SHP77 (cell line): ENCODE measurements at places on chromosomes 11 and 22.

- DNase-seq = no peak
Measured at GRCh38 chr11:109968299-109968698, 124.9 kb upstream of the ZC3H12C start.

DNA sequence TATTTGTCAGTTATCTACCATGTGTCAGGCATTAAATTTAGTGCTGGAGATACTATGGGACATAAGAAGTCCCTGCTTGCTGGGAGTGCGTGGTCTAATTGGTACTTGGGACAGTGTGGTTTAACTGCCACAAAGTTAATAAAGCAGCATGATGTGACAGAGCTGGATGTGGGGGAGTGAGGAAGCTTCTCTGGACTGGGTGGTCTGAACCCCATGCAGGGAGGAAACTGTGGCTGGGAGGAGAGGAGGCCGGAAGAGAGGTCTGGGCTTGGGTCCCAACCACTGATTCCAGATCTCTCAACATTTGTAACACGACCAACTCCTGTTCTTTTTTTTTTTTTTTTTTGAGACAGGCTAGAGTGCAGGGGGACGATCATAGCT, 37.1 kb downstream of the ST3GAL4 start:
- DNase-seq = no peak

DNA sequence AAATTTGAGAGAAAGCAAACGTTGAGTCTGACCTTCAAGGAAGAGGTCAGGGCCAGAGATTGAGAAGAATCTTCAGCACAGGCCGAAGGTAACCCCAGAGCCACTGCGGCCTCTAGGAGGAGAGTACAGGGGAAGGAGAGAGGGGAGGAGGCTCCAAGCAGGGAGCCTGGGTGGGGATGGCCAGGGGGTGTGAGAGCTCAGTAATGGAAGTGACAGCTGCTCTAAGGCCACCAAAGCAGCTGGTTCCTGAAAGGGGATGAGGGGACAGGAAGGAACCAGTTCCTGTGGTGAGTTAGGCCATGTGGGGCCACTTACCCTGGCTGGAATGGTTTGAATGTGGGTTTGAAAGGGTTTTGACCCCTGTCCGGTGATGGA, 46.1 kb downstream of the PISD start:
- peak; percentile 11 for DNase-seq

DNA sequence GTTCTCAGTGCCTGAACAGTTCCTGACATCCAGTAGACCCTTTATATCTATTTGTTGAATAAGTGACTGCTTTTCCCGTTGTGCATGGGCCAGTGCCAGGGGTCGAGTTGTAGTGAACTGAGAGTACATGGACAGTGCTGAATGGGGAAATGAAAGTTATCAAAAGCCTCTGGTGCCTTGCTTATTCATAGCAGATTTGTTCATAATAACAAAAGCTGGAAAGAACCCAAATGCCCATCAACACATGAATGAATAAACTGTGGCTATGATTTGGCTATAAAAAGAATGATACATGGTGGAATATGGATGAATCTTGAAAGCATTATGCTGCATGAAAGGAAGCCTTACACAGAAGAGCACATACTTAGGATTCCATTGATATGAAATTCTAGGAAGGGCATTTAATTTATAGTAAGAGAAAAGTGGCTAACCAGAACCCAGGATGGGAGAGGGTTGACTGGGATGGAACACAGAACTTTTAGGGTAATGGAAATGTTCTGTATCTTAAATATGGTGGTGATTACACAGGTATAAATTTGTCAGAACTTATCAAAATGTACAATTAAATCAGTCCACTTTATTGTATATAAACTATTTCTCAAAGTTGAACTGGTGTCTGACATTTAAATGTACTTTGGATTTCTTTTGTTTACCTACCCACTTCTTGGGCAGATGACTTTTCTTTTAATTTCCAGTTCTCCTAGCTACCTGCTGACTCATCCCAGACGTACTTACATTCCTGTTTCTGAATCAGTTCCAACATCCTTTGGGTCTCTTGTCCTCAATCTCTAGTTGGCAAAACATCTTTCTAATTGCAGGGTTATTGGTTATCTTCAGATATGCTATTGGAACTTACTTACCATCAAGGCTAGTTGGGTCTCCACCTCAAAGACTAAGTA, 42.8 kb downstream of the PACS1 start:
- DNase-seq = no peak

DNA sequence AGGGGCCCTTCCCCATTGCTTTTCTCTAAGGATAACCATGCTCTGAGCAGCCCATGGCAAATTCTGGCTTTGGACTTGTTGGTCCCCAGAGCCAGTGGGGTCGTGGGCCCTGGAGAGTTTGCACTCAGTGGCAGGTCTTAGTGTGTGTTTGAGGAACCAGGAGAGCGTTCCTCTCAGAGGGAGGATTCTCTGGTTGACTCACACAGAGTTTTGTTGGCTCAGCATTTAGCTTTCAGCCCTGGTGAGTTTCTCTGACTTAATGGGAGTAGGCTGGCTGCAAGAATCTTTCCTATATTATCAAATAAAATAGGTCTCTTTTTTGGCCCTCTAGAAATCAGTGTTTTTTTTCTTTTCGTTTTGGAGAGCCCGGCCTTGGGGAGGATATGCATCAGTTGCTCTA, 20.9 kb downstream of the ST14 start:
- DNase-seq = no peak

DNA sequence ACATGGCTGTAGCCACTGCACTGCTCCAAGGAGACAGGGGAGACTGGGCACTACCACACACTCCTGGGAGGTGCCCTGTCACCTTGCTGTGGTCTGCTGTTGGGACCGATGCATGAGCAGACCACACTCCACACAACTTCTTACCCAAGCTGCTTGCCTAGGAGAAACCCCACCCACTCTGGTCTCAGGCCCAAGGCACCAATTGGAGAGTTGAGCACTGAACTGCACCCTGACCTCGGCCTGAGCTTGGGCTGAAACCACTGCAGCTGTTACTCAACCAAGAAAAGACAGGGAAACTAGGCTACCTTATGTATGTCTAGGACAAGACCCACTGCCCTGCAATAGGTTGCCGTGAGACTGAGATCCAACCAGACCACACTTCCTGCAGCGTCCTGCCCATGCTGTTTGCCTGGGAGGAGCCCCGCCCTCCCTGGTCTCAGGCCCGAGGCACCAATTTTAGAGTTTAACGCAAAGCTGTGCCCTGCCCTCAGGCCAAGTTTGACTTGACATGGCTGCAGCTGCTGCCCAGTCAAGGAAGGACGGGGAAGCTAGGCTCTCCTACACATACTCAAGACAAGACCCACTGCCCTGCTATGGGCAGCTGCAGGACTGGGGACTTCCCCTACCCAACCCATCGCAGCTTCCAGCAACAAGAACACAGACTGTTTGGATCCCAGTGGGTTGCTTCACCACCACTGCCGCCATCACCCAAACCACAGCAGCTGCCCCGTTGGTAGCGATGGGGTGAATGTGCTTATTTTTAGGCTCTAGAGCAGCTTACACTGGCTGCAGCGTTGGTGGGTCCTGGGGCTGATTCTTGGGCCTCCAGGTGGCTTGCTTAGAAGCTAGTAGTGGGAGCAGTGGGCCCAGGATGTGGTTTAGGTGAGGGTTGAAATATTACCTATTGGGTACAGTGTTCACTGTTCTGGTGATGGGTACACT, 66.8 kb downstream of the BRD1 start:
- DNase-seq = no peak
